Cortex of kidney (tissue), 1 donor: ENCODE measurements at places on chromosomes 11 and 22.

- DNase-seq = no peak
These were observed 9.3 kb upstream of the ACAT1 start for GRCh38 chr11:108112057-108112456.

- DNase-seq = no peak
These were observed 867 bp downstream of the SPA17 start for GRCh38 chr11:124674571-124674970.

DNA sequence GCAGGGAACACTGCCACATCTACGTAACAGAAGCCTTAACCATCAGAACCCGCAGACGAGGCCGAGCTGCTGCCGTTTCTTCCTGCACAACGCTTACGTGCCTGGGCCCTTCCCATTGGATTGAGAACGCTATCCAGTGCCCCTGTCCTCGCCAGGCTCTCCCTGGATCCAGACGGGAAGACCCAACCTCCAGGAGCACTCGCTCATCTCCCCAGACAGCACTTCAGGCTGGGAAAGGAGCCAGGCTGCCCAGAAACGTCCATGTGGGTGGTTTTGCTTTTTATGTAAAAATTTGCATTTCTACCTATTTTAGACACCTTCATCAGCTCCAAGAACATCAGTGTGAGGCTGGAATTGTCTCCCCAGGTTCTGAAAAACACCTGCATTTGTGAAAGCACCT, 7.3 kb upstream of the CRYBB3 start:
- DNase-seq = no peak

DNA sequence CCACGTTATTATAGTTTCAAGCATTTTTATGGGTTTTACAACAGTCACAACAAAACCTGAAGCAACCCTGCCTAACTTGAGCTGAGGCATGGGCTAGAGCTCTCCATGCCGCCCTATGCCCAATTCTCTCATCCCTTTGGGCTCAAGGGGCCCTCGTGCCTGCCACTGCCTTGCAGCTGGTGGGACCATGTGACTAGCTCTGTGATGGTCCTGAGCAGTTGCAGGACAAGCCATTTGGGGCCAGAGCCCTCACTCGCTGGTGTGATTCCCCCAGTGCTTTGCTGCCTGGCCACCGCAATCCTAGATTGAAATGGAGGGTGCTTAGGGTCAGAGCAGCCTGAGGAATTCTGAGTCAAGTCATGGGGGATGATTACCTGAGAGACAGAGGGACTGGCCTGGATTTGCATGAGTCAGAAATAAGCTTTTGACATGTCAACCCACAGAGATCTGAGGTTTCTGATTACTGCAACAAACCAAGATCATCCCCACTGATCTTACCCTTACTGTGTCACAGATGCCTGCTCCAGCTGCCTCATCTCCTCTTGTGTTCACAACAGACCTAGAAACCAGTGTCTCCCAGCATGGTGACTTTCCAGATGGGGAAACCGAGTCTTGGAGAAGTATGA, 323.7 kb downstream of the BRD1 start:
- DNase-seq = no peak

DNA sequence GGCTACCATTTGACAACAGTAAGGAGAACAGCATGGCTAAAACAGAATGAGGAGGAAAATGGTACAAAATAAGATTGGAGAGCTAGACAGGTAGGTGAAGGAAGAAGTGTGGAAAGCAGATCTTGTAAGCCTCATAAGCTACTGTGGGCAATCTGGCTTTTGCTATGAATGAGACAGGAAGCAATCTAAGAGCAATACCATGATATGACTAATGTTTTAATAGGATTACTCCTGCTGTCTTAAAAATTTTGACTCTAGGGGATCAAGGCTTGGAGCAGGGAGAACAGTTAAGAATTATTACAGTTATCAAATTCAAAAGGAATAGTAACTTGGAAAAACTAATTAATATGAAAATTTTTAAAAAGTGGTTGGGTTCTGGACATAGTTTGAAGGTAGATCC, 1166.0 kb upstream of the CCDC90B start:
- no peak for DNase-seq

GRCh38 chr22:32622004-32622743, 147.6 kb downstream of the FBXO7 start:
- DNase-seq = no peak

- no peak for DNase-seq
These were observed 5.6 kb upstream of the STARD10 start for GRCh38 chr11:72799441-72799840.

GRCh38 chr11:128735935-128736605, 42.2 kb downstream of the FLI1 start:
- no peak for DNase-seq

GRCh38 chr11:23455321-23455891, 595.1 kb upstream of the CCDC179 start:
- DNase-seq = no peak

- DNase-seq = no peak
These were observed 22.6 kb upstream of the OLFML1 start for GRCh38 chr11:7462706-7463105.

DNA sequence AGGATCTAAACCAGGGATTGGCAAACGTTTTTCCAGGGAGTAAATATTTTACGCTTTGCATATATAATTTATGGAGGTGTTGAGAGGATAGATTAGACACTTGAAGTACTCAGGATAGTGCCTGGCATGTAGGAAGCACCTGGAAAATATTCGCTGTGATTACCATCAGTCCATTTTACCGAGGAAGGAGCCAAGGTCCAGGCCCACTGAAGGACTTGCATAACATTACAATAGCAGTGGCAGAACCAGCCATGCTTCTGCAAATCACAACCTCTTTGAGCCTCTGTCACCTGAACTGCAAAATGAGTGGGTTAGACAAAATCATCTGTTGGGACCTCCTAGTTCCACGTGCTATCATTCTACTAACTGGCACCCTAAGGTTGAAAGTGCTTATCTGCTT, 5.4 kb downstream of the FUT4 start:
- DNase-seq = no peak

DNA sequence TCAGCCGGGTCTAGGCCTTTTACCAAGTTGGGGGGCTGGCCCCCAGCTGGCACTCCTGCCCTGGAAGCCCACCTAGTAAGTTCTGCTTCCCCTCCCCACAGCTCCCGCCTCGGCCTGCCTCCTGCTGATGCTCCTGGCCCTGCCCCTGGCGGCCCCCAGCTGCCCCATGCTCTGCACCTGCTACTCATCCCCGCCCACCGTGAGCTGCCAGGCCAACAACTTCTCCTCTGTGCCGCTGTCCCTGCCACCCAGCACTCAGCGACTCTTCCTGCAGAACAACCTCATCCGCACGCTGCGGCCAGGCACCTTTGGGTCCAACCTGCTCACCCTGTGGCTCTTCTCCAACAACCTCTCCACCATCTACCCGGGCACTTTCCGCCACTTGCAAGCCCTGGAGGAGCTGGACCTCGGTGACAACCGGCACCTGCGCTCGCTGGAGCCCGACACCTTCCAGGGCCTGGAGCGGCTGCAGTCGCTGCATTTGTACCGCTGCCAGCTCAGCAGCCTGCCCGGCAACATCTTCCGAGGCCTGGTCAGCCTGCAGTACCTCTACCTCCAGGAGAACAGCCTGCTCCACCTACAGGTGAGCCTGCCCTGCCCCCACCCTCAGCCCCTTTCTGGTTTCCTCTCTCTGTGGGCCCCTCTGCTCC, 7.3 kb downstream of the RTN4RL2 start:
- no peak for DNase-seq

GRCh38 chr11:4848908-4849532, at the start of gene OR51S1:
Gene OR51S1 (minus strand): TSS chr11:4849208. CDS start chr11:4849208, 0 bp downstream.
- DNase-seq = no peak

DNA sequence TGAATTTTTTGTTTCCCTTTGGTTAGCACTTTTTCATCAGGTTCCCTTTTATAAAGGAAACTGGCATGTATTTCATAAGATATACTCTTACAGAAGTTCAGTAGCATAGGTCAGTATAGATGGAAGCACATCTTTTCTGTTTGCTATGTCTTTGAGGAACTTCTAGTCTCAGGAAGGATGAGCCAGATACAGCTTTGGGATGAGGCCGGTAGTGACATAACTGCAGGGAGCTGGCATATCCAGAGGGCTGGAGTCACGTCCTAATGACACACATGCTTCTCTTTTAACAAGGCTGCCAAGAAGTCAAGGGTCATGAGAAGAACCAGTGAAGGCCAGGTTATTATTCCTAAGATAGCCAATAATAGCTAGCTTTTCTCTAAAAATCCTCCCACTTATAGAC, 33.3 kb upstream of the ADSL start:
- DNase-seq = no peak

GRCh38 chr11:79078456-79078855, 362.4 kb downstream of the TENM4 start:
- DNase-seq = no peak

DNA sequence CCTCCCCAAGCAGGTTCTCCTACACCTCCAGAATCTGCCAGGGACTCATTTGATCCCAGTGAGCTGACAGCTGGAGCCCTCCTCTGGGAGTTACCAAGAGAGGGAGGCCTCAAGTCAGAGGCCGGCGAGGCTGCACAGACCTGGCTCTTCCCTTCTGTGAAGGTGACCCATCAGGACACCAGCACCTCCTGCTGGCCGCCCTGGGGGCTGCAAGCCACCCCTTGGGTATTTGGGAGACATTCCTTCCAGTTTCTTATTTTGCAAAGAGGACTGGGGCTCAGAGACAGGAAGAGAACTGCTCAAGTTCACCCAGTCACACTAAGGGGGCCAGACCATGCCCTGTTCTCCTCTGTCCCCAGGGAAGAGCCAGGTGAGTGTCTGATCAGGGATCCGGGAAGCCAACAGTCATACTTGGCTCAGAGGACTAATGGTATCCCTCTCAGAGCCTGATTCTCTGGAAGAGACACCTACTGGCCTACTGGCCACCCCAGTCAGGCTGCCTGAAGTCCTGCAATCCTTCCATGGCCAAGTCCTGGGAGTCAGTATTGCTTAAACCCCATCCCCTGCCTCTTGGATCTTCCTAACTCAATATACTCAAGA, 40.5 kb upstream of the RIC3 start:
- DNase-seq = no peak

DNA sequence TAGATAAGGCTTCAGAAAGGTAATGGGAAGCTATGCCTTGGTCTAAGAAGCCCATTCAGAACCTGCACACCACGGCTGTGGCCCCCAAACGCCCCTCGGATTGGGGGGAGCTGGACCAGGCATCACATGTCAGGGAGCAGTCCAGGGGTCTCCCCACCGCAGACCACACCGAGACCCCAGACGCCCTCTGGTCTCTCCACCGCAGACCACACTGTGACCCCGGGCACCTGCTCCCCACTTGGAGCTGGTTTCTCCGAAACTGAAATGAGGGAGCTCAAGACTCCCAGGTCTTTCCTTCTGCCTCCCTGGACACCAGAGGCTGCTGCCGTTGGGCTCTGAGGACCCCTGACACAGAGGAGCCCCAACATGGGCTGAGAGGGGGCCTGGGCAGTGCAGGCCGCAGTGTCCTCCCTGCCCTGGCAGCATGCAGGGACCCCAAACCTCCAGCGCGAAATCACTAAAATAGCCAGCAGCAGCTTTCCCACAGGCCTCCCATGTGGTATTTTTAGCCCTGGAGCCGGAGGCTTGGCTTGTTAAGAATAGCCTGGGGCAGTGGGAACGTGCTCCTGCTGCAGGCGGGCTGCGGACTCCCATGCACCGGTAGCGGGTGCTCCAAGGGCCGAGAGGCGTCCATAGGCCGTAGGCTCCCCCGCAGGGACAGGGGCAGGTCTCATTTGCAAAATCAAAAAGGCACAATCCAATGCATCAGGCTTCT, 7.7 kb downstream of the LINC01488 start:
- no peak for DNase-seq

DNA sequence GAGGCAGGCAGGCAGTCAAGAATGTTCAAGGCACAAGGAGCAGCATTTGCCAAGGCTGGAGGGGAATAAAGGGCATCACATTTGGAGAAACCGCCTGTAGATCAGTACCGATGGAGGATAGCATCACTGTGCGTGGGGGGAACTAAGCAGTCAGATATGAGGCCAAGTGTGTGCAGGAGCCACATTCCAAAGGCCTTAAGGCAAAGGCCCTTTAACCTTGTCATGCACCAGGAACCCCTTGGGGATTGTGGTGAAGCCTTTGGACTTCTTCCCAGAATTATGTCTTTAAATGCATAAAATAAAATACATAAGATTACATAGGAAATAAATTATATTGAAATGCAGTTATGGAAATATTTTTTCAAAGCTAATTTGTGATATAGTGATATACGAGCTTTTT, 532.1 kb downstream of the BUD13 start:
- no peak for DNase-seq

- no peak for DNase-seq
These were observed 5.4 kb upstream of the SORL1 start for GRCh38 chr11:121446752-121447156.

GRCh38 chr11:36097219-36097650, 153.4 kb downstream of the LDLRAD3 start:
- DNase-seq = no peak

DNA sequence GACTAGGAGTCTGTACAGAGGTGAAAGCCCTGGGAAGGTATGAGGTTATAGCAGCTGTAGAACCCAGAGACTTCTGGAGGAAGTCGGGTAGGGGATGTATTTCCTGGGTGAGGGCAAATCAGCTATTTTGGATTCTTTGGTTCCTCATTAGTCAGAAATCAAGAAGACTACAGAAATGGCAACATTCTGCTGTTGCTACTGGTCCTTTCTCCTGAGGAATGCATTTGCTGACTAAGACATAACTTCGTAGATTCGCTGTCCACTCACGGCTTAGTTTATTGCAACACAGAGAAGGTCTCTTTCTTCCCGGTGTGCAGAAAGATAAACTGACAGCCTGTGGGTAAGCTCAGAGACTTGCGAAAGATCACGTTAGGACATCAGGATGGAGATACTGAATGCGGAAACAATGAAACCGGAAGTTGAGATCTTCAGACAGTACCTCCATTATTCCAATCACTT, 25.3 kb upstream of the SESN3 start:
- DNase-seq = no peak

DNA sequence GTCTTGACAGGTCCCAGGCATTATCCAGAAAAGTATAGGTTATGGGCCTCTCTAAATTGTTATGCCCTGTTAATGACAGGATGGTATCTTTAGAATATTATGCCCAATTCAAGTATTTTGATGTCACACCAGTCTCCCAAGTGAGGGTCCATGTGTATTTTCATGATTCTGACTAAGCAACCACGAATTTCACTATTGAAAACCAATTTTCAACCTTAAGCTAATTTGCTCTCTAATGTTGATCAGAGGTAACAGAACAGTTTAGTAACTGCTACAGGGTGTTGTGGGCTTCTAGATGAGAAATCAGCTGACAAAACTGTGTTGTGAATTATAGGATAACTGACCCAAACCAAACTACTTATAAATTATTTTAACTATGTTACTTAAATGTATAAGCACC, 48.0 kb upstream of the SORL1-AS1 start:
- no peak for DNase-seq

DNA sequence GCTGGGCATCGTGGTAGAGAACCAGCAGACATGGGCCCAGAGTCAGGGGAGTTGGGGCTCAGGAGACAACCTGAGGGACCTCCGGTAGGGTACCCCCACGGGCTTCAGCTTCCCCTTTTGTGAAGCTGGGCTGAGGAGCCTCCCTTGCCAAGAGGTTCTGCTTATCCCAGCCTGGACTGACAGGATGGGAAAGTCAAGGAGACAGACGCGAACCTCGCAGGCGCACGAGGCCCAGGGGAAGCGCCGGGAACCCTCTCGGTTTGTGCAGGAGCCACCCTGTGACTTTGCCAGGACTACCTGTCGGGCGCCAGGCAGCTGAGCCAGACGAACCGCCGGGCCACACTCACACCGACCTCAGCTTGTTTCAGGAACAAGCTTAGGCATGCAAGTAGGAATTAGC, 566.1 kb downstream of the BRD1 start:
- DNase-seq = no peak

- no peak for DNase-seq
These were observed 118.8 kb downstream of the LUZP2 start for GRCh38 chr11:24615451-24616160.

GRCh38 chr11:13229136-13229535, 48.5 kb upstream of the BMAL1 start:
- no peak for DNase-seq

- DNase-seq = no peak
These were observed 36.1 kb downstream of the ME3 start for GRCh38 chr11:86636275-86636674.
